NCI-H510A (cell line): ENCODE measurements at places on chromosomes 3 and 15.

DNA sequence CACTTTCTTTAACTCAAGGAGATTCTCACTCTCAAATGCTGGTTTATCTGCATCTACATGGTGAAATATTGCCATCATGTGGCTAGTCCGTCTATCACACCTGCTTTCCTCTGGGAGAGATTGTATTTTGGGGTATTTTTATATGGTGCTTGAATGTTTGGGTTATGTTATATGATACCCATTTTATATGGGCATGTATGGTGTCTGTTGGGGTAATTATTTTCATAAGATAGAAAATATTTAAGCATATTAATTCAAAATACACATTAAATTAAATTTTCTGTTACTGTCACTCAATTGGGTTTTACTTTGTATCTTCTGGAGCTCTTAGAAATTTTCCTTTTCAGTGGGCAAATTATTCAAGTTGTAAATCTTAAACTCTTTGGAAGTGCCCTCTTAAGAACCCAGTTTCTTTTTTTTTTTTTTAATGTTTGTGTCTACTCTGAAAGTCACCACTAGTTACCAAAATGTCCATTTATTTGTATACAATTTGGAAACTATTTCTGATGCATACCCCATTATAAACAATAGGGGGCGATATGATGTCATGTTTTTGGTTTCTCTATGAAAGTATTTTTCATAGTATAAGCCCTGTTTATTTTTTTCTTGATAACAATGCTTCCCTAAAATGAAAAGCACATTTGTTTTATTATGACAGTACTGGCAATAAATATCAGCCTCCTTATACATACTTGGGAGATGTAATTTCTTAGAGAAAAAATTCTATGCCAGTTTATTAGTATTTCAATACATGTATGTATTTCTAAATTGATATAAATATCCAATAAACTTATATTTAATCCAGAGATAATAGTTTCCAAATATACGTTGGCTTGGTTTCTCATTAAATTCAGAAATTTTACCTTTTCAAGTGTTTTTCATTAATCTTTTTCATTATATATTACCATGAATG is 36.1 kb upstream of the PLSCR5 start:
- no peak for DNase-seq

DNA sequence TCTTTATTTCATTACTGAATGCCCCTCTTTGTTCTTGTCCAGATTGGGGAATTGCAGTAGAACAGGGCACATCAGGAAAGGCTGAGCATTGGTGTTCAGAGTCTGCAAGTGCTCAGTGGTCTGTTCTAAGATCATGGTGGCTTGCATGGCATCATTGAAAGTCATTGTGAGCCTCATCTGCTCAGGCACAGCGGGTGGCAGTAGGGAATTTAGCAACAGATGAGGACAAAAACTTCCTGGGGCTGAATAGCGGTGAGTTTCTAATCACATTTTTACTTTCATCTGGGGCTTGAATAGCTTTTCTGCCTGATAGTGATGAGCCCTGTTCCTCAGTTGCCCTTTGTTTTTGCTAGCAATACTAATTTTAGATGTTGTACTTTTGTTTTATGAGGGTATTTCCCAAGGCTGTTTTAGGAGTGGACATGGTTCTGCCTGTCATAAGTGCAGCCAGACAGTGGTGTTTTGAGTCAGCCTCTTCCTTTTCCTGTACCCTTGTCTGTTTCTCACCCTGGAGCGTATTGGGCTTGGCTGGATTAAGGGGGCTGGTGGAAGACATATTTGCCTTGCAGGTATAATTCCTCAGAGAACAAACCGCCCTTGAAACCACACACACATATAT is 127.2 kb upstream of the IL12A start:
- no peak for DNase-seq

GRCh38 chr3:117719316-117719926 is 1009.8 kb downstream of the TUSC7 start:
- no peak for DNase-seq

DNA sequence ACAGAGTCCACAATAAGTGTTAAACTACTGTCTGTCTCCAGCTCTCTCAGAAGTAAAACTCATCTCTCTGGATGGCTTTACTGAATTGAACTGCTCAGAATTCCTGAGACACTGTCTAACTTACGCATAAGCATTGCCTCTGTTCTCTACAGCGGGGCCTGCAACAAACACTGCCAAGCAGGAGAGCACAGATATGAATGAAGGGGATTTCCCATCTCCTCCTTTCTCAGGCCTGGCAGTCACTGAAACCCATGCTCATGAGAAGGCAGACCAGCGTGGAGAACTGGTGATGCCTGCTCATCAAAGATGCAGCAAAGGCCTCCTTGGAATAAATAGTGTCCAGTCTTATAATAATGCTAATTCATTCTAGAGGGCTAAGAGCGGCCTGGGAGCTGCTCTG is 10.3 kb downstream of the RASGRP1 start:
- no peak for DNase-seq

DNA sequence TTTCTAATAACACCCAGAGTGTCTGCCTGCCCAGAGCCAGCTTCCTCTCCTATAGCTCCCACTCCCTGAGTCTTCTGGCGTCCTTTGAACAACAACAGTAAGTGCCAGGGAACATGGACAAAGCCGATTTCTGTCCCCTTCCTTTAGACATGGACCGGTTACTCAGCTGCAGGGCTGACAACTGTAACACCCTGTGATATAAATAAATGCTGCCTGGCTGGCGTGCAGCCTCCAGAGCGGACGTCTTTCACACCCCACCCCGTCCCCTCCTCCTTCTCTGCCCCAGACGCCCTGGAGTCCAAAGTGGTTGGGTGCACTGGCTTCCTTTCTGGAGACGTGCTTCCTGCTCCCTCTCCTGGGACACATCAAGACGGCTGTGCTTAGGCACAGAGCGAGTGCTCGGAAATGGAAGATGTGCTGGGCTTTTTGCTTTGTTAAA is 281.9 kb upstream of the LRRFIP2 start:
- DNase-seq = no peak

- DNase-seq = no peak
Measured at GRCh38 chr3:33115024-33115768, 1.4 kb downstream of the CRTAP start.
